ENCODE measurements at places on chromosomes 4 and X. TPM values are rescaled to one million over a fixed set of nuclear protein-coding genes. Genes with fewer than 3 reads are reported as not detected.

Gene HS3ST1
- 1.3 TPM for total RNA-seq

Gene DMRTC1
- total RNA-seq: not detected

Gene COL25A1
- 3.5 TPM for total RNA-seq

Gene BMPR1B
- total RNA-seq: 2.1 TPM

Gene HEPH
- 0.20 TPM for total RNA-seq

Gene DKC1
- 63.7 TPM for total RNA-seq

Gene WNK3
- total RNA-seq: 2.7 TPM

Gene BEND2
- not detected for total RNA-seq

Gene GATA1
- total RNA-seq: not detected

Gene CSTF2
- 24.8 TPM for total RNA-seq

Gene CDX4
- total RNA-seq: not detected

Gene RAB39B
- not detected for total RNA-seq

Gene CSN1S1
- total RNA-seq: not detected

Gene MAGEA2B
- not detected for total RNA-seq

All from endothelial cell of umbilical vein (primary cell).